Pancreas (tissue), 10 donors: ENCODE measurements at places on chromosomes 5 and 9. TPM values are rescaled to one million over a fixed set of nuclear protein-coding genes. Genes with fewer than 3 reads are reported as not detected.

GM2A gene
- total RNA-seq, result 7.8 TPM

SERINC5 gene
- 43.2 TPM for total RNA-seq

OMD gene
- not detected for total RNA-seq

GRCh38 chr5:131430794-131431193, 166.9 kb downstream of the CDC42SE2 start:
- no peak for DNase-seq

- no peak for DNase-seq
These were observed 193.6 kb upstream of the PIK3R1 start for GRCh38 chr5:68021916-68022315.

DNA sequence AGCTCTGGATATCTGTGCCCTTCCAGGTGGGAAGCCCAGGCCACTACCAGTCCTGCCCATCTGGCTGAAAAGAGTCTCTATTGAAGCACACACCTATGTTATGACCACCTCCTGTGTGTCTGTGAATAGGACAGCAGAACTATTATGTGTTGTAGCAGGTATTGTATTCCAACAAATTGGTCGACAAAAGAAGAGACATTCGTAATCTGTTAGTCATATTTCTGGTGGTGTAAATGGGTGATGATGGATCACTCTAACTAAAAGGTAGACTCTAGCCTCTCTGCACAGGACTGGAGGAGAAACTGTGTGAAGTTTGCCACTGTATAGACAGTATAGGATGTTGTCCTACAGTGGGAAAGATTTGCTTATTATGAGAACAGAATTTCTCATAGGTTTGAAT, 416.1 kb downstream of the TMEM38B start:
- DNase-seq, result no peak
